ENCODE measurements at places on chromosomes 7 and 10.

DNA sequence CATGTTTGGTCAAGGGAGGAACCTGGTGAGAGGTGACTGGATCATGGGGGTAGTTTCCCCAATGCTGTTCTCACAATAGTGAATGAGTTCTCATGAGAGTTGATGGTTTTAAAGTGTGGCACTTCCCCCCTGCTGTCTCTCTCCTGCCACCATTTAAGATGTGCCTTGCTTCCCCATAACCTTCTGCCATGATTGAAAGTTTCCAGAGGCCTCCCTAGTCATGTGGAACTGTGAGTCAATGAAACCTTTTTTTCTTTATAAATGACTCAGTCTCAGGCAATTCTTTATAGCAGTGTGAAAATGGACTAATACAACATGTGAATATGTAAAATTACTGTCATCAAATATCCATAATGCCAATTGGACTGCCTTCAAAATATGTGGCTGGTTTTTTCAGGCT lies 165.5 kb upstream of the TARP start:
- no peak for DNase-seq

DNA sequence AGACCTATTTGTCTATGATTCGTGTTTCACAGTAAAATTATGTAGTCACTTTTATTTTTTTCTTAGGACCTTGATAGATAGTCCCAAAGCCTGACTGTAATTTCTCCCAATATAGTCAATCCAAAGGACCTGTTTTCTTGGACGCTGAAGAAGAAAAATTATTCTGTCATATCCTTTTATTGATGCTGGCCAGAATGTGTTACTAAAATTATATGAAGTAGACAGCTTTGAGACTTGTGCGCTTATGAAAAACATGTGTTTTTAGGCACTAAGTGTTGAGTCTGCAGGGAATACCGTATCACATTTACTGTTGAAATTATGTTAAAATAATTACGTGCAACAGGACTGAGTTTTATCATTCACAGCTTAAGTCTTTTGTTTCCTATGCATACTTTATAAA lies 17.9 kb downstream of the TES start:
- peak; percentile 51 for DNase-seq

- DNase-seq: no peak
Observed at GRCh38 chr10:128209862-128210214, 83.6 kb upstream of the MKI67 start.

GRCh38 chr10:103246324-103246723 lies 637 bp downstream of the RPEL1 start:
- no peak for DNase-seq

GRCh38 chr10:86970162-86970981 lies 2.1 kb downstream of the ADIRF start:
- DNase-seq: peak; percentile 22

DNA sequence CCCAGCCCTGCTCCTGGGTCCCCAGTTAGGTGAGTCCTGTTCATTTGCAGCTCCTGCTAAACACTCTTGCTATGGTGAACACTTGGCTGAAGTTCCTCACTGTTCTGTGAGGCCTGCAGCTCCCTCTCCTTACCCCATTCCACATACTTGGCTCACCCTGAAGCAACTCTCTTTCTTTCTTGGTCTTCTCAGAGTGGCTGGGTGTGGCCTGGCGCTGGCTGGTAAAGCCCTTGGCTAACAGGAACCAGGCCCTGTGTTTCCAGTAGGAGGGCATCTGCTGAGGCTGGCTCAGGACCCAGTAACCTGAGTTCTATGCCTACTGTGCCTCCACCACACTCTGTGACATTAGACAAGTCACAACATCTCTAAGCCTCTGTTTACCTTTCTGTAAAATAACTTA lies 53.1 kb upstream of the COL13A1 start:
- peak; percentile 25 for DNase-seq

DNA sequence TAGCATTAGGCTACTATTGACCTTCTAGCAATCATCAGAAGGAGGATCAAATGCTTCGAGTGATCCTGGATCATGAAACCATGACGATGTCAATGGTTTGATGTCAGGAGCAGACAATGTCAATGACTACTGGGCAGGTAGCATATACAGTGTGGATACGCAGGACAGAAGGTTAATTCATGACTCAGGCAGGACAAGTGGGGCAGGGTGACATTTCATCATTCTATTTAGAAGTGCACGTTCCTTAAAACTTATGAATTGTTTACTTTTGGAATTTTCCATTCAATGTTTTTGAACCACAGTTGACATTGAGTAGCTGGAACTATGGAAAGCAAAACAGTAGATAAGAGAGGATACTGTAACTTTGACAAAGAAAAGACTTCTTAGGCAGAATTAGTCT lies 140.8 kb downstream of the TSPAN12 start:
- DNase-seq: no peak

- peak; percentile 92 for DNase-seq
Observed at GRCh38 chr10:49139028-49139845, 5.4 kb upstream of the FAM170B start.

- DNase-seq: peak; percentile 86
Observed at GRCh38 chr7:41029072-41029499, 673.8 kb downstream of the INHBA start.

DNA sequence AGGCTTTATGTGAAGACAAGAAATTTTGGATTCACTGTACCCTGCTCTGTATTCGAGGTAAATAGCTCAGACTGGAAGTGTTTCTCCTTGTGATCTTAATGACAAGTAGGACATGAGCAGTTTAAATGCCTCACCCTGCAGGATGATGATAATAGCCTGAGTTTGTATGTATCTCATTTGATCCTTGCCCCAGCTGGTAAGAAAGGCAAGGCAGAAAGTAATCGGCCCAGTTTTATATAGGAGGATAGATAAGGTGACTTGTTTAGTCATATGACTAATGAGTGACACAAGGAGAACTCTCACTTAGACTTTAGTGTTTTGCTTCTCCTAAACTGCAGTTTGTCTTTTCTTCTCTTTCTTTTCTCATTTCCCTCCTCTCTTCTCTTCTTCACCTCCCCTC lies 372.6 kb downstream of the PHF14 start:
- no peak for DNase-seq

- DNase-seq: no peak
Observed at GRCh38 chr7:38329340-38329739, 55.9 kb upstream of the TARP start.

- DNase-seq: no peak
Observed at GRCh38 chr7:2358968-2359527, 4.4 kb downstream of the EIF3B start.

DNA sequence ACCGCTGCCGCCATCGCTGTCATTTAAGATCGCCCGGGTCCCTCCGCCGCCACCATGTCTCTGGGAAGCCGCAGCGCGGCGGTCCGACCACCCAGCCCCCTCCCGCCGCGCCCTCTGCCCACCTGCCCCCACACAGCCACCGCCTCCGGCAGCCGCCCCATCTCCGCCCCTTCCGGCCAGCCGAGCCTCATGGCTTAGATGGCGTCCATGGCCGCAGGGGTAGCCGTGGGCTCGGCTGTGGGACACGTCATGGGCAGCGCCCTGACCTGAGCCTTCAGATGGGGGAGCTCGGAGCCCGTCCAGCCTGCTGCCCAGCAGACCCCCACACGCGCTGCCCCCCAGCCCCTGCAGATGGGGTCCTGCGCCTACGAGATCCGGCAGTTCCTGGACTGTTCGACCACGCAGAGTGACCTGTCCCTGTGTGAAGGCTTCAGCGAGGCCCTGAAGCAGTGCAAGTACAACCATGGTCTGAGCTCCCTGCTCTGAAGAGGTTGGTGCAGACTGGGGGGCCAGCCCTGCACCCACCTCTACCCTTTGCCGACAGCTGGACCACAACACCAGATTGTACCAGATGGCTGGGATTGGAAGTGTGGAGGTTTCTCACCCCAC lies 38.0 kb upstream of the TARP start:
- no peak for DNase-seq

- no peak for DNase-seq
Observed at GRCh38 chr10:30115626-30115940, 56.2 kb upstream of the JCAD start.

DNA sequence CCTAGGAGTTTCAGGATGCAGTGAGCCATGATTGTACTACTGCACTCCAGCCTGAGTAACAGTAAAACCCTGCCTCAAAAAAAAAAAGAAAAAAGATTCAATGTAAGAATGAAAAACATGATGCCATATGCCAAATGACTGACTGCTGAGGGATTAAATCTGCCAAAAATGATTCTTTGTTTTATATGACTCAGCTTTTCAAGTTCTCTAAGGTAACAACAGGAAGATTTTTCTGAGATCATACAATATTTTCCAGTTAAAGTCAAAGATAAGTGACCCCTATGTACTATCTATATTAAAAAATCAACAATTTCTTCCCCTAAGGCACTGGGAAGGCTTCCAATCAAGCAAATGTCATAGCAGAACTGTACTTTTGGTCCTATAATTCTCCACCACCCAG lies 271.2 kb upstream of the IMMP2L start:
- DNase-seq: peak; percentile 24

DNA sequence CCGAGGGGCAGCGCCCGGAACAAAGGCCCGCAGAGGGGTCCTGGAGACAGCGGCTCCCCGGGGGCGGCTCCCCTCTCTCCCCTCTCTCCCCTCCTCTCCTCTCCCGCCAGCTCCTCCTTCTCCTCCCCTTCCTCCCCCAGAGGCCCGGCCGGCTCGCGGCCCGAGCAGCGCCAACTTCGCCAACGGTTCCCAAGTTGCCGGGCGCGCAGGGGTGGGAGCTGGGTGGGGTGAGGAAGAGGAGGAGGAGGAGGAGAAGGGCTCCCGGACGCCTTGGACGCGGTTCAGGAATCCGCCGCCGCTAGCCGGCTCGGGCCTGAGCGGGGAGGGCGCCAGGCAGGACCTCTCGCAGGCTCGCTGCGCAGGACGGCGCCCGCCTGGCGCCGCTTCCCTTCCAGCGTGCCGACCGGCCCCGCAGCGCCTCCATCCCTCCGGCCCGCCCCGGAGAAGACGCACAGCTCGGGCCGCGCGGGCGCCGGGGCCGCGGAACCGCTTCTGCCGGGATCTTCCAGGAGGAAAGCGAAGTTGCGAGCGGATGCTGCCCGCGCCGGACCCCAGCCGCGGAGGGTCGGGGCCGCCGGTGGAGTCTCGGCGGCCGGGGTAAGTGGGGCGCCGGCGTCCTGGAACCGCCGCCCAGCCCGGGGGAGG lies at the start of gene CHST3:
Gene CHST3 (plus strand): TSS at position 298 of the 645 bp plus-strand sequence. CDS start 41,448 bp downstream, outside the sequence.
- peak; percentile 72 for DNase-seq

GRCh38 chr10:89494068-89494467 lies 41.3 kb downstream of the SLC16A12 start:
- no peak for DNase-seq

DNA sequence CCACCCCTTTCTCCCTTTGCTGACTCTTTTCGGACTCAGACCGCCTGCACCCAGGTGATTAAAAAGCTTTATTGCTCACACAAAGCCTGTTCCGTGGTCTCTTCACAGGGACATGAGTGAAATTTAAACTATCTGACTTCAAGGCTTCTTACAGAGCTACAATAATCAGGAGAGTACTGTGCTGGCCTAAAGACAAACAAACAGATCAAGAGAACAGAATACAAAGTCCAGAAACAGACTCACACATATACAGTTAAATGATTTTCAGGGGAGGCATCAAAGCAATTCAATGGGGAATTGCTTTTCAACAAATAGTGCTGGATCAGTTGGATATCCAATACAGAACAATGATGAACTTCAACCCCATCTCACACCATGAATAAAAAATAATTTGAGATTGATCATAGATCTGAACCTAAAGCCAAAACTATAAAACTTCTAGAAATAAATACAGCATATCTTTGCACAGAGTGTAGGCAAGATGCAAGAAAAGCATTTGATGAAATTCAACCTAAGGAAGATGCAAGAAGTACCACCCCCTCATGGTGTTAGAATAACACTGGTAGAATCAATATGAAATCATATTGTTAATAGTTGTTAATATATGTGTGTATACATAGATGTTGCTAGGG lies 96.5 kb downstream of the ZFAND4 start:
- DNase-seq: no peak

DNA sequence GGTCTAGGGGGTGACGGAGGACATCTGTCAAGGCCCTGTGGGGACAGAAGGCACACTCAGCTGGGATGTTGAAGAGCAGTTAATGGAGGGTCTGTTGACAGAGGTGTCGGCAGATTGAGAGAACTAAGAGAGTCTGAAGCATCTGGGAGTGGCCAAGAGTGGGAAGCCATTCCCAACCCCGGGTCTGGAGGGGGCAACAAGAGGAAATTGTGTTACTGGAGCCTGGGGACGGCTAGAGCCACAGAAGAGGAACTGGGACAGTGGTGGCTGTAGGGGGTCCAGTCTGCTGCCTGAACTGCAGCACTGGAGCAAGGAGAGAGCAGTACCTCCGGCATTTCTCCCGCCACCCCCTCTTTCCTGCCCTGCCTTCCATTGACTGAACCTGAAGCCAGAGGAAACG lies 136.6 kb downstream of the CHN2 start:
- no peak for DNase-seq

DNA sequence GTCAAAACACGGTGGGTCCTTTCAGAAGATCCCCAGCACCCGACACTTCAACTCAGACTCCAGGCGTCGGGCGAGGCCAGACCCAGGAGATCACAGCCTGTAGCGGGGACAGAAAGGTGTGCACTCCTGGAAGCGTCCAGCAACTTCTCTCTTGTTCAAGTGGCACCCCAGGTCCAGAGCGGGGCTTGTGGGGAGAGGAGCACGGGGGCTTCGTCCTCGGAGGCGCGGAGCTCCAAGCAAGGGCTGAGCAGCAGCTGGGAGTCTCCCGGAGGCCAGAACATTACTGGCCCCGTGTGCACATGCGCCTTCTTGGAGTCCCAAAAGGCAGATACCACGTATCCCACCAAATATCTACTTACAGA lies 54.9 kb downstream of the ZRANB1 start:
- no peak for DNase-seq

- no peak for DNase-seq
Observed at GRCh38 chr10:118944959-118945633, 84.4 kb upstream of the NANOS1 start.

GRCh38 chr10:76341740-76342139 lies 910.3 kb downstream of the LRMDA start:
- no peak for DNase-seq

GRCh38 chr10:4053940-4054339 lies 268.9 kb upstream of the KLF6 start:
- DNase-seq: no peak

DNA sequence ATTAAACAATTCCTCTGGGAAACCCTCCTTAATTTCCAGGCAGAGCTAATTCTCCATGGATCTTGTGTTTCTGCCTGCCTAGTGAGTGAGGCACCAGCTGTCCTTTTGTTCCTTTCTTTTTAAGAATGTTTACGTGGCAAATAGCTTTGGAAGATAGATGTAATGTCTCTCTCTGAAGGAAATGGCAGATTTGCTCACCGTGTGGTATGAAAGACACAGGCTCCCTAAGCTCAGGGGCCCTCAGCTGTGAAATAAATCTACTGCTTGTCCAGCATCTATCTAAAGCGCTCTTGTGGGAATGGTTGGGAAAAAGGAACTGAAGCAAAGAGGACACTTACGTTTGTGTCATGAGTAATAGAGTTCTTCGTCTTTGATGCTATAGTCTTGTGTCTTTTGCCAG lies 64.6 kb downstream of the FAS start:
- no peak for DNase-seq

Data from fibroblast of skin of scalp (primary cell).